GM12878 (cell line): ENCODE measurements at places on chromosomes 11 and 22.

DNA sequence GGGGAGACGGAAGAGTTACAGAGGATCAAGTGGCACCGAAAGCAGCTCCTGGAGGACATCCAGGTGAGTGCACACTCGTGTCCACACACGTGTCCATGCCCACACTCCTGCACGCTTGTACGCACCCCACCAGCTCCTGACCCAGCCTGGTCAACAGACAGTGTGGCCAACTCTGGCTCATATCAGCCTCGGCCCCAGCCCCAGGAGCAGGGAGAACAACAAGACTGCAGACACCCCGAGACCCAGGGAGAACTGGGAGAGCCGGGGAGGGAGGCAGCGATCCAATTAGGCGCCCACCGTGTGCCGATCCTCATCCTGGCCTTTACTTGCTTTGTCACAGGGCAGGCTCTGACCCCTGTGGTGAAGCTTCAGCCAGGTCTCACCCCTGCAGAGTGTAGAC is 10.3 kb downstream of the CYTH4 start:
- no peak for DNase-seq

- no peak for DNase-seq
Observed at GRCh38 chr11:61594907-61595257, 14.0 kb upstream of the SYT7 start.

DNA sequence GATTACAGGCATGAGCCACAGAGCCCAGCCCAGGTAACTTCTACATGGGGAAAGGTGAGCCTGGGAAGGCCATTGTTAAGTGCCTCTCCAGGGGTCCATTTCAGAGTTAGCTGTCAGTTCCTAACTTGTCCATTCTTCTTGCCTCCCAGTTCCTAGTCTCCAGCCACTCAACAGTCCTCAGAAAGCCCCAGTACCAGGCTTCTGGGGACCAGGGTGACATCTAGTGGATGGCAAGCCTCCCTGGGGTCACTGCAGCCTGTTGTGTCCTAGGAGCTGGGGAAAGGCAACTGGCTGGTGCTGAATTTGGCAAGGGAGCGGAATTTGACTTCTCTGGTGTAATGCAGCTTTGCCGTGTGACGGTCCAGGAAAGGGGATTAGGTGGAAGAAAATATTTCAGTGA is 2.1 kb downstream of the LGALS12 start:
- DNase-seq: no peak

DNA sequence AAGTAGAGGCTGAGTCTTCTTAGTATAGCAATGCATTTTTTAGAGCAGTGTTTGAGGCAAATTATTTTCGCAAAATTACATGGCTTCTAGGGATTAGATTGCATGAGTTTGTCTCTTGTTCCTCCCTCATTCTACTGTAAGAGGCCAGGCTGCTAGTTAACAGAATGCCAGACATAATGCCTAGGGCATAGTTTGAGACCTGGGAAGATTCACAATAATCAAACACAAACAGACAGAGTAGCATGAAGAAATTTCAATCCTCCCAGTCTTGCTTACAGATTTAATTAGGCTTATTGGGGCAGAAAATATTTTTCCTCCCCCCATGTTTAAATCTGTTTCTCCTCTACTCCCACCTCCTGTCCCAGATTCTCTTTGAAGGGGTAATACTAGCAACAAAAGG is 48.3 kb downstream of the ARHGEF12 start:
- no peak for DNase-seq

GRCh38 chr11:13861411-13861810 is 101.1 kb upstream of the SPON1 start:
- DNase-seq: no peak

DNA sequence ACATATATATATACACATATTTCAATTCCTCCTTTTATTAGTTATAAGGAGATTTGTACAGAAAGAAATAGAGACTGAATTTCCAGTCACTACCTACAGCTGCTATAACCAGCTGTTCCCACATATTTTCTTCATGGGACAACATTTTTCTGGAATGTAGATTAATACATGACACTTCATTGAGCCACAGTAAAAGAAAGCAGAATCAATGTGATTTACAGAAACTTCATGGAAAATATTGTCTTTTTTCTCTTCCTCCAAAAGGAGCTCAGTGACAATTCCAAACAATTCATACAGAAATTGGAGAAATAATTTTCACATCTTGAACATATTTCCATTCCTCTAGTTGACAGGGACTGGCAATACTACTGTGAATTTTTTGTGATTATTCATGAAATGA is 249.2 kb downstream of the DLG2 start:
- DNase-seq: no peak

GRCh38 chr22:46619240-46619829 is 851 bp upstream of the GRAMD4 start:
- DNase-seq: no peak

DNA sequence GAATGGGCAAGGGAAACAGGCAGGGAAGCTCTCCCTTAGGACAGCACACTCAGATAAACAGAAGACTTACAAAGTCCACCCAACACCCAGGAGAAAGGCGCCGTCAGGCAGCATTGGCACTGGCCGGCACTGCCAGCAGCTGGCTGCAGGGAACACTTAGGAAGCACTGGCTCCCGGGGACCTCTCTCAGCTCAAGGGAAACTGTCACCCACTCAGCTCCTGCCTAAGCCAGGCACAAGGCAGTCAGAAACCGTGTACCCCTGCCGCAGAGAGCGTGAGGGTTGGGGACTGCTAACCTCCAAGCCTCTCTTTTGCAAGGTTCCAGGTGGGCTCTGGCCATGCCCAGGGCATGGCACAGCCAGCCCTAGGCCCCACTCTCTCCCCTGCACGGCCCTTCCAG is 64.7 kb downstream of the DGCR2 start:
- no peak for DNase-seq

DNA sequence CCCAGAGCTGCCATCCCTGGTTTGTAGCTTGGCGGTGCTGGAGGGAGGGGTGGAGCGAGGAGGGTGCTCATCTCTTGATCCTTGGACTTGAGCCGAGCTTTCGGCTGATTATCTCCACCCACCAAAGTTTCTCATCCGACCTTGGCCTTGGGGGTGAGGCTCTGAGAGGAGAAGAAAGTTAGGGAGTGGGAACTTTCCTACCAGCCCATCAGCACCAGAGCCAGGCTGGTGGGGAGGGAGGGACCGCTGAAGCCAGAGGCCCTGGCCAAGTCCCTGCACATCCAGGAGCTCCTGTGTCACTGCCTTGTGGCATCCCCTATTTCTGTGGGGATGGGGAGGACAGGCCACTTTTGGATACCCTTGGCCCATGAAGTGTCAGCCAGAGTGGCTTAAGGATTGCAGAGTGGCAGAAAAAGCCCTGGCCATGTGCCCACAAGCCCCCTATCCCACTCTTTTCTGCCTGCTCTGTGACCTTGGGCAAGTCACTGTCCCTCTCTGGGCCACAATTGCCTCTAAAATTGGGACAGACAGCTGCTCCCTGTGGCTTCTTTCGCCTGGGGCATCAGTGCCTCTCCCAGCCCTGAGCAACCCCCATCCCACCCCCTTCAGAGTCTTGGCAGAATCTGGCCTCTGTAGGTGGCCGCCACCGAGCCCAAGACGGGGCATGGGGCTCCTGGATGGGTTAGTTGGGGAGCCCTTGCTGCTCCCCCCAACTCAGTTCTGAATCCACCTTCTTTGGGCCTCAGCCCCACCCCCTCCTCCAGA is 10.3 kb downstream of the KCTD17 start:
- no peak for DNase-seq

GRCh38 chr22:26471522-26471921 is 12.1 kb downstream of the HPS4 start:
- no peak for DNase-seq

DNA sequence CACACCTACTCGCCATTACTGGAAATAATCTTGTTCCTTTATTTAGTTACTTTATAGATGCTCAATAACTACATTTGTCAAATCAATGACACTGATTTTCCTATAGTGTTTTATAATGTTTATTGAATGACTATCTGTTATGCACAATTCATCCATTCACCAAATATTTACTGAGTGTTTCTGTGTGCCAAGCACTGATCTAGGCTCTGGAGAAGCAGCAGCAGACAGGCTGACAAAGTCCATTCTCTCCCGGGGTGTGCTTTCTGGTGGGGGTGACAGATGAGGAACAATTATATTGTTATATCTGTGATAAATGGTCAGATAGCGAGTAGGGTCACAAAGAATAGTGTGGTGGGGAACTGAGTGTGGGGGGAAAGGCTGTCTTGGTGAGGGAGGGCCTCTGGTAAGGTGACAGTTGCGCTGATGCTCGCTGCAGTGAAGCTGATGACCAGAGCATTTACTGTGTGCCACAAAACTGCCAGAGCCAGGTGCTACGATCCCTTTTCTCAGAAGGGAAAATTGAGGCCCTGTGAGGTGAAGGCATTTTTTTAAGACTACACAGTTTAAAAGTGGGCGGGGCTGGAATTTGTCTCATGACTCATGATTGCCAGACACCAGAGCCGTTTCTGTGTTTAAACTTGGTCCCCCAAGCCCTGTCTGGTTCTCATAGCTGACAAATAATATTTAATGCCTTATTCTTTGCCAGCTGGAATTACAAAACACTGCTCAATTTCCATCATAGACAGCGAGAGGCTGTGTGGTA is 10.2 kb downstream of the PACS1 start:
- no peak for DNase-seq
